Ovary (tissue), 10 donors: ENCODE measurements at places on chromosomes 2 and 18. TPM values are rescaled to one million over a fixed set of nuclear protein-coding genes. Genes with fewer than 3 reads are reported as not detected.

DNA sequence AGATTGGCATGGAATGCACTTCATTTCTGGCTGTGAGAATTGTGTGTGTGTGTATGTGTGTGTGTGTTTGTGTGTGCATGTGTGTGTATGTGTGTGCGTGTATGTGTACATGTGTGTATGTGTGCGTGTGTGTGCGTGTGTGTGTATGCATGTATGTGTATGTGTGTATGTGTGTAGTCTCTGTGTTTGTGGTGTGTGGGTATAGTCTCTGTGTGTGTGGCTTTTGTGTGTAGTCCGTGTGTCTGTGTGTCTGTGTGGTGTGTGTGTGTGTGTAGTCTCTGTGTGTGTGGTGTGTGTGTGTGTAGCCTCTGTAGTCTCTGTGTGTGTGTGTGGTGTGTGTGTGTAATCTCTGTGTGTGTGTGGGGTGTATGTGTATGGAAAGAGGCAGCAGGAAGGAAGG is 247.3 kb upstream of the SOX11 start:
- no peak overlapping the region for H3K4me3 ChIP-seq
- no peak for DNase-seq
- no peaks in the 10 kb centered on the region for H3K4me1 ChIP-seq
- no peak overlapping the region for H3K27ac ChIP-seq
- H3K36me3 ChIP-seq, result no peaks in the 10 kb centered on the region

- H3K4me1 ChIP-seq, result peaks cover 5% of the 10 kb centered on the region
- no peaks in the 10 kb centered on the region for H3K36me3 ChIP-seq
- no peak overlapping the region for H3K4me3 ChIP-seq
- no peak overlapping the region for H3K27ac ChIP-seq
- no peak for DNase-seq
These were observed 111.9 kb downstream of the EPC2 start for GRCh38 chr2:148756292-148756975.

GRCh38 chr2:85852937-85853498 is 35.8 kb downstream of the ST3GAL5 start:
- H3K4me3 ChIP-seq, result no peak overlapping the region
- H3K4me1 ChIP-seq, result peaks cover 3% of the 10 kb centered on the region
- H3K36me3 ChIP-seq, result no peaks in the 10 kb centered on the region
- H3K27me3 ChIP-seq, result no peaks in the 10 kb centered on the region

- DNase-seq, result no peak
- no peaks in the 10 kb centered on the region for H3K27me3 ChIP-seq
- no peaks in the 10 kb centered on the region for H3K36me3 ChIP-seq
- no peak overlapping the region for H3K4me3 ChIP-seq
- H3K27ac ChIP-seq, result no peak overlapping the region
- no peaks in the 10 kb centered on the region for H3K4me1 ChIP-seq
These were observed 42.0 kb downstream of the ZFP36L2 start for GRCh38 chr2:43184339-43184895.

DNA sequence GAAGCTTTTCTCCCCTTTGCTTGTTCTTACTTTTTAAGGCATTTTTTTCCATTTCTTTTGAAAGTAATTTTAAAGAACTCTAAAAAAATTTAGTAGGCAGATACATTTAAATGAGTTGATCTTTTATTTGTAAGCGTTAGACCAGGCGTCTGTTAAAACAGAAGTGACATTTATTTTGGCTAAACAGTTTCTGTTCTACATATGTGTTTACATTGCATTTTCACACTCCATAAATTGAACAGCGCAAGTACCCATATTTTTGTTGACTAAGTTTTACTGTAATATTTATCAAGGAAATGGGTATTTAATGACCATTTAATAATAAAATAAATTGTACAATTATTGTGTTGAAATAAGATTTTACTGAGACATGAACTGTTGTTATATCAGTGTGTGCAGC is 21.9 kb downstream of the PPM1B start:
- H3K4me3 ChIP-seq, result no peak overlapping the region
- DNase-seq, result no peak
- no peak overlapping the region for H3K27ac ChIP-seq

DNA sequence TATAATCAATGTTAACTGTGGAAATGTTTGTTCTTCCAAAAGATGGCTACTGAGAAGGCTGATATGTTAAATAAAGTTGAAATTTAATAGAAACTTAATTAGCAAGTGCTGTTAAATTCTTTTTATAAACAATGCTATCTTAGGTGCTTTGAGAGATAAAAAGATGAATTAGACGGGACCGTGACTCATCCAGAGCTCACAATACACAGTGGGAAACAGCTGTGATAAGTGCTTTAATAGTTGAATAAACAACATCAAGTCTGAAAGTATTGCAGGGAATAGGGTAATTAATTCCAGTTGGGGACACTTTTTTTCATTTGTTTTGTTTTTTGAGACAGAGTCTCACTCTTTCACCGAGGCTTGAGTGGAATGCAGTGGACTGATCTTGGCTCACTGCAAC is 85.5 kb upstream of the DTNA start:
- no peaks in the 10 kb centered on the region for H3K36me3 ChIP-seq
- no peak overlapping the region for H3K4me3 ChIP-seq
- no peak for DNase-seq
- H3K4me1 ChIP-seq, result no peaks in the 10 kb centered on the region

DNA sequence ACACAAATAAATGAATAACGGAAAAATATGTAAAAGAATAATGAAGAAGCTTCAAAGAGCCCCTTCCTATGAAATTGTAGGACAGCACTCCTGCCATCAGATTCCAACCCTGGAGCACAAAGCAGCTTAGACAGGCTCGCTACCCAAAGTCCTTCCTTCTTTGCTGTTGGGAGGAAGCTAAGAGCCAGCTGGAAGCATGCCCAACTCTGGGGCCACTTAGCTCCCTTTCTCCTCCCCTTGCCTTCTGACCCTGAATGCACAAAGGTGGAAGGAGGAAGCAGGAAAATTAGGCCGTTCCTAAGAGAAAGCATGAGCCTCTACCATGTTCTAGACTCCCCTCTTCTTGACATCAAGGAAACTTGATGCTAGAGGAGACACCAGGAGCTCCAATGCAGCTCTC is 700.8 kb downstream of the RNF144A start:
- DNase-seq, result no peak
- no peaks in the 10 kb centered on the region for H3K4me1 ChIP-seq
- H3K27me3 ChIP-seq, result no peaks in the 10 kb centered on the region
- H3K4me3 ChIP-seq, result no peak overlapping the region
- H3K27ac ChIP-seq, result no peak overlapping the region

DNA sequence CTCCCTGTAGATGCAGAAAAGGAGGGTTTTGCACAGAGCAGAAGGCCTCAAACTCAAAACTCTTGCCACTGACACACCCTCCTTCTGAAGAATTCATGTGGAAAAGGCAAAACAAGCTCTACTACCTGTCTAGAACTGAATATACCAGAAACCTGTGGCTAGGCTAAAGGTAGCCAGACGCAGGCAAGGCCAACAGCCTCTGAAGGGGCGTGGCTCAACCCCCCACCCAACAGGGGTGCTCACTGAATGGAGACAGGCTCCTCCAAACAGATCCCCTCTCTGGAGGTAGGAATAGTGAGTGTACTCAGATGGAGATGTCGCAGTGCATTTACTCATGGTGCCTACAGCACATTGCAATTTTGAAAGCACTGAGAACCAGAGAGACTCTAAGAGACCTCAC is 3.0 kb upstream of the STK17B start:
- H3K36me3 ChIP-seq, result no peaks in the 10 kb centered on the region
- DNase-seq, result no peak
- no peaks in the 10 kb centered on the region for H3K4me1 ChIP-seq
- no peaks in the 10 kb centered on the region for H3K27me3 ChIP-seq
- no peak overlapping the region for H3K4me3 ChIP-seq

- no peak overlapping the region for H3K27ac ChIP-seq
- no peak for DNase-seq
- no peaks in the 10 kb centered on the region for H3K36me3 ChIP-seq
- no peaks in the 10 kb centered on the region for H3K27me3 ChIP-seq
- H3K4me1 ChIP-seq, result no peaks in the 10 kb centered on the region
These were observed 147.7 kb downstream of the WDPCP start for GRCh38 chr2:63440612-63441011.

GRCh38 chr2:117557626-117558025 is 256.9 kb upstream of the DDX18 start:
- no peaks in the 10 kb centered on the region for H3K4me1 ChIP-seq
- no peak overlapping the region for H3K4me3 ChIP-seq
- H3K27ac ChIP-seq, result no peak overlapping the region
- H3K27me3 ChIP-seq, result no peaks in the 10 kb centered on the region
- DNase-seq, result no peak
- H3K36me3 ChIP-seq, result no peaks in the 10 kb centered on the region

DNA sequence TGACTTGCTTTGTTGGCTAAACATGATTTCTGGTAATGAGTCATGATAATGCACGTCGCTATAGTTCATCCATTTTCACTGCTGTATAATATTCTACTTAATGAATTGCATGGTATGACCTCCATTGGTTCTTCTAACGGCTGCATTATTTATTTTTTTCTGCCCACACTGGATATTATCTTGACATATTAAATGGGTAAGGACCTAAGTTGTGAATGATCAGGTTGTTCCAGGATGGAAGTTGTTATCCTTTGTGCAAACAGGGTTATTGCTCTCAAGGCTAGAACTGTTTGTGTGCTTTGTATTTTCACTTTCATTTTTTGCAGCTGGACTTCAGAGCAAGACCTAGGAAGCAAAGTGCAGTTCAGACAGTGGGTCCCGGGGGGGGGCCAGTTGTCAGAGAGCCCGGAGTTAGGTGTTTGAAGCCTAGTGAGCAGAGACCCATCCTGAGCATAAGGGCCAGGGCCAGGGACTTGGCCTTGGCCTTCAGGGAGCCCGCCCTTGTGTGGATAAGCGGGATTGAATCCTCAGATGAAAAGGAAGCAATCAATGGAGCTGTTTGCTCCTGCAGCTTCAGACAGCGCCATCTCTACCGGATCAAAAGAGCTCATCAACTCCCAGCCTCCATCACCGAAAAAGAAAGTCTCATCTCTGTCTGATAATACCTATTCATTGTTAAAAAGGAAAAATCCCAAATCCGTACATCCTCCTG is 48.2 kb downstream of the AGAP1 start:
- H3K27me3 ChIP-seq, result no peaks in the 10 kb centered on the region
- no peak for DNase-seq
- peaks cover 2% of the 10 kb centered on the region for H3K4me1 ChIP-seq
- H3K36me3 ChIP-seq, result no peaks in the 10 kb centered on the region
- no peak overlapping the region for H3K4me3 ChIP-seq

ST6GAL2 gene
- 0.95 TPM for total RNA-seq

CCDC121 gene
- 6.4 TPM for total RNA-seq

TCF7L1 gene
- total RNA-seq, result 5.4 TPM

FAP gene
- total RNA-seq, result 0.76 TPM

TCF23 gene
- 8.6 TPM for total RNA-seq

TFCP2L1 gene
- 1.5 TPM for total RNA-seq

ACTG2 gene
- 558 TPM for total RNA-seq
